ENCODE measurements at places on chromosomes 12 and 14. TPM values are rescaled to one million over a fixed set of nuclear protein-coding genes. Genes with fewer than 3 reads are reported as not detected.

The SIRT4 gene
- 6.3 TPM for total RNA-seq

The CYP46A1 gene
- total RNA-seq: 2.3 TPM

The B4GALNT3 gene
- 15.5 TPM for total RNA-seq

The KRT82 gene
- not detected for total RNA-seq

The MAGOHB gene
- 22.4 TPM for total RNA-seq

The PHC1 gene
- total RNA-seq: 85.9 TPM

The DIO2 gene
- 4.4 TPM for total RNA-seq

The A2M gene
- total RNA-seq: 306 TPM

The MLF2 gene
- 86.4 TPM for total RNA-seq

The IGF1 gene
- 15.9 TPM for total RNA-seq

The RARG gene
- total RNA-seq: 38.4 TPM

The CNTN1 gene
- total RNA-seq: 47.3 TPM

The ACOT4 gene
- 2.4 TPM for total RNA-seq

The NTF3 gene
- 5.7 TPM for total RNA-seq

The GPHB5 gene
- total RNA-seq: not detected

The SAMD15 gene
- 5.3 TPM for total RNA-seq

The MYH6 gene
- total RNA-seq: 0.64 TPM

The ASPG gene
- 12.3 TPM for total RNA-seq
